ENCODE measurements at places on chromosomes 5 and 9. TPM values are rescaled to one million over a fixed set of nuclear protein-coding genes. Genes with fewer than 3 reads are reported as not detected.

ZNF879 gene
- total RNA-seq, result 4.7 TPM

CCL27 gene
- total RNA-seq, result not detected

PCDHA12 gene
- not detected for total RNA-seq

PCDH12 gene
- total RNA-seq, result under 0.01 TPM

DNA sequence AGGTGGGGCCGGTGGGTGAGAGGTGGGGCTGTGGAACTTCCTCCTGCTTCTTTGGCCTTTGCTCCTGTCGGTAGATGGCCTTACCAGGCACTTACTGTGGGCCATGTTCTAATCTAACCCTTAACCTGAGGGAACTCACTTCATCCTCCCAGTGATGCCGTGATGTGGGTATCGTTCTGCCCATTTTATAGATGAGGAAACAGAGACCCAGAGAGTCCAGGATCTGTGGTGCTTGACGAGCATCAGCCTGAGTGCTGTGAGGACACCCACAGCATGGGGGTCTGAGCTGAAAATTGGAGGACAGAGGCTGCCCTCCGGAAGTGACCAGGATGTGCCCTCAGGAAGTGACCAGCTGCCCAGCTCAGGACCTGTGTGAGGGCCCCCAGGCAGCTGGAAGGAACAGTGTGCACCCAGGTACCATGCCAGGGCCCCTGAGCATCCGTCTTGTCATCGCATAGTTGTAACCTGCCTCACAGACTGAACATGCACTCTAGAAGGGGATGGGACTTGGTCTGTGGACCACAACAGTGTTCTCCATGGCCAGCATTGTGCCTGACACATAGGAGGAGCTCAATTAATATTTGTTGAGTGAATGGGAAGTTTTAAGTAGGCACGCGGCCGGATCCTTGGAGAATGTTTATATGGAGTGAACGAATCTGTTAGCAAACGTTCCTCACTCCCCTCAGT, 8.5 kb downstream of the NEK6 start:
- DNase-seq, result peak; percentile 54

DNA sequence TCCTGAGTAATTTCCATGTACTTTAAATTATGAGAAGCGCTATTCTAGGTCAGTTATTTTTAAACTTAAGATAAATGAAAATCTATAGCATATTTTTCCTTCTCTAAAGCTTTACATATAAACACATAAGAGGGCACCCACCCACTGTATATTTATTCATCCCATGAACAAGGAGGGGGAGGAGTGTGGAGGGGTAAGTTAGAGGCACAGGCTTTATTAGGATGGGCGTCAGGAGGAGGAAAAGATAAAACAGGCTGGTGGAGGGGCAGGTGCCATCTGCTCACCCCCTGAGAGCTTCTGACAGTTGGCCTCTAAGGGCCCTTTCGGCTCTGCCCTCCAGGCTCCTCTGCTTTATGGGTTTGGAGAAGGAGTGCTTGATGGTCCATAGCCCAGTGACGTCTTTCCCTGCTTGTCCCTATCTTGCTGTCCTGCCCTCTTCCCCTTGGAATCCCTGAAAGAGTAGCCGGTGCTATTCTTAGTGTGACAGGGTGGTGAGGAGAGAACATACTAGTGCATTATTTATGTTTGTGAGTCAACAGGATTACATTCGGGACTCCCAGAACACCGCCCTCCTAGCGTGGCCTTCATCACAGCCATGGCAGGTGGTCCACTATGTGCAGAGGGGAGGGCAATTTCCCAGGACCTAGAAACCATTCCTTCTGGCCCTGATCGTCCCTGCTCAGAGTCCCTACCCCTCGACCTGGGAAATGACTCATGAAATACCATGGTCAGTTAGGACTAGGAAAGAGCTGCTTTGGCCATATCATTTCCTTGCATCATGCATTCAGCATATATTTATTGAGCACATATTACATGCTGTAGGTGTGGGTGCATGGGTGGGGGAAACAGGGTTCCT, 7.9 kb upstream of the SYNPO start:
- peak; percentile 65 for DNase-seq

DNA sequence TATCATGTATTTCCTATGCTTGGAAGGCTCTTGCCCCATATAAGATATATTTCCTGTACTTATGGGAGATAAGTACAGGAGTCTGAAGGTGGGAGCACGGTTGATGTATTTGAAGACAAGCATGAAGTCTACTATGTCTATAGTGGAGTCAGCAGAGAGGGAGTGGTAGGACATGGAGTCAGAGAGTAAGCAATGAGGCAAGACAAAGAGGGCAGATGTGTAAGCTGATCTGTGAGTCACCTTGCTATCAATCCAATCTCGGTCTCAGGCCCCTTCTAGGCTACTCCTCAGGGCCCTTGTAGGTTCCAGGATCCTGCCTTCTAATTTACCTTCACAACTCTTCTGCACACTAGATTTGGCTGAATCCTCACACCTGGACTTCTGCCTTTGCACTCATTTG, 105.5 kb downstream of the MACIR start:
- DNase-seq, result no peak

DNA sequence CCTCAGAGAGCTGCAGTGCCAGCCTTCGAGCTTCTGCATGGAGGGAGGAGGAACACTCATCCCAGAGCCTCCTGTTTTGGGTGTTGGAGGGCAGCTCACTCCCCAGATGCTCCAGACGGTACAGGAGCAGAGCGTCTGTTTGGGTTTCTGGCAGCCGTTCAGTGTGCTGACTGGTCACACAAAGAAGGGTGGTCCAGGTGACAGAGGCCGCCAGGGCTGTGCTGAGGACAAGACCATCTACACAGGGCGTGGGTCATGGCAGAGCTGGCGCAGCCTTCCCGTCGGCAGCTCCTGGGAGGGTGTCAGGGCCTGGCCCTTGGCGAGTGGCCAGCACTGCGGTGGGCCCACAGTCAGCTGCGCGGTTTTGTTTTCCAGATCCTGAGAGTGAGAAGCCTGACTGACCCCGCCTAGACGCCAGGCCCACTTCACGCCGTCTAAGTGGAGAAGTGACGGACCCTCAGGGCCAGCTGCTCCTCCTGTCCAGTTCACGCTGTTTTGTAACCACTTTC, 131.4 kb upstream of the FAM120A start:
- DNase-seq, result no peak

GRCh38 chr9:84850830-84851392, 181.4 kb downstream of the NTRK2 start:
- DNase-seq, result no peak

DNA sequence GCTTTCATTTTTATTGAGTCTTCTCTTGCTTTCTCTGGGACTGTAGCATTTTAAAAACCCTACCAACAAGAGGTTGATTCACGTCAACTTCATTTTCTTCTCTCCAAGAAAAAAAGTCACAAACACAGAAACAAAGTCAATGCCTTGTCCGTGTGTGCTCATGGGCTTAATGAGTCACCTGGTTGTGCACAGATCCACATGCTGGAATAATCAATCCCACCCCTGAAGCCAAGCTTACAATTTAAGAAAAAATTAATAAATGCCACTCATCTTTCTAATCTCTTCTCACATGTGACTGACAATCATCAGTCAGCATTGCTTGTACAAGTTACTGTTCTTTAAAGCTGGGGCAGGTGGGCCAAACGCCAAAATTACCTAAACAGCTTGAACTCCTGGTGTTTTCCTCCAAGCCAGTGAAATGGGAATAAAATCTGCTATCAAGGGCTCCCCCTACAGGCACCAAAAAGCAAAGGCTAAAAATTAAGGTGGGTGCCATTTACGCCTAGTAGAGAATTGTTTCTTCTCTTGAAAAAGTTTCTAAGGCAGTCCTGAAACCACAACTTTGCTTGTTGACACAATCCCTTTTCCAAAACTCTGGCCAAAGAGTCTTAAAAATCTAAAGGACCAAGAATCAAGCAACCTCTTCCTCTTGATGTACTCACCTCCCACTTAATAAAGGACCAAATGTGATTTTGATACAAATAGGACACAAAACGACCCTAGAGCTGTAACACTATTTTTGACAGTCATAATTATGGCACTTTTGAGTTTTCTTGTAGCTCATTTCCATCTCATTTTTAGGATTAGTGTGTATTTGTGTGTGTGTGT, 21.3 kb downstream of the TRMO start:
- peak; percentile 46 for DNase-seq

- peak; percentile 31 for DNase-seq
Observed at GRCh38 chr5:134603059-134603458, 29.6 kb downstream of the SAR1B start.

- no peak for DNase-seq
Observed at GRCh38 chr9:131113655-131114054, 11.7 kb upstream of the NUP214 start.

- DNase-seq, result no peak
Observed at GRCh38 chr5:107610798-107611197, 59.9 kb downstream of the EFNA5 start.

DNA sequence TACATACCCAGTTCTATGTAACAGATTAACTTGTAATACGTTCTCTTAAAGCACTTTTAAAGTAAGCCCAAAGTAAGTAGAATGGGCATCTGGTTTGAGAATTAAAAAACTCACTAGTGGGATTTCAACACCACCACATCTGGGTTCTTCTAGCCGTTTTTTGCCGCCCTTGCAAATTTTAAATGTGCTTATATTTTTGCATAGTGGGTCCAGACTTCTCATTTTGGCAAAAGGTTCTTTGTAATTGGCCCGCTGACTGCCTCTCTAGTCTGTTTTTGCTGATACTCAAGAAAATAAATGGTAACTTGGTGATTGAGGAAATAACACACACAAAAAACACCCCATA, 582 bp upstream of the FBXO4 start:
- DNase-seq, result no peak

DNA sequence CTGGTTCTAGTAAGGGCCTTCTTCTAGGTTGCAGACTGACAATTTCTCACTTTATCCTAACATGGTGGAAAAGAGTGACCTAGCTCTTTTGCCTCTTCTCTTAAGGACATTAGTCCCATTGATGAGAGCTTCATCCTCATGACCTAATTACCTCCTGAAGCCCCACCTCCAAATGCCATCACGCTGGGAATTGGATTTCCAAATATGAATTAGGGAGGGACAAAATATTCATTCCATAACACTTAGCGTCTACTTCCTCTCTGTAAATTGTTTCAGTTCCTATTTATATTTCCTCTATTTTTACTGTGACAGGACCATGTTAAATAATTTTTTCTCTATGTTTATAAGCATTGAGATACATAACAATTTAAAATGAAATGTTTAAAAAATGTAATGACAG, 408.8 kb downstream of the CDH10 start:
- no peak for DNase-seq

DNA sequence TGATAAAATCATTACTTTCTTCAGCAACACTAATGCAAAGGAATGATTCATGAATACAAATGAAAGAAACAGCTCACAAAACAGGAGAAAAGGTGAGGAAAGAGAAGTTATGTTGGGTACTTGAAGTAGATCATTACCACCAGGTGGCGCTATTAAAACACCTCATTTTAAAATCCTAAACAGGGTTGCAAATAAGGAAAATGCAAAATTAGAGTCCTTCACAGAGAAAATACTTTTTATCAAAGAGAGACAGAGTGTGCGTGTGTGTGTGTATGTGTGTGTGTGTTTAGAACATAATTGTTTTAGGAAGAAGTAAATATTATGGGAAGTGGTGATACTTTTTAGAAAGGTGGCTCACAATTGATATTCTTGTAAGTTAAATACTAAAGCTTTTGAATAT, 49.5 kb upstream of the CD180 start:
- DNase-seq, result peak; percentile 77

- no peak for DNase-seq
Observed at GRCh38 chr5:56056875-56057274, 62.1 kb upstream of the IL6ST start.

GRCh38 chr5:100505984-100506670, 29.0 kb upstream of the FAM174A start:
- peak; percentile 92 for DNase-seq
